ENCODE measurements at places on chromosomes 4 and X. TPM values are rescaled to one million over a fixed set of nuclear protein-coding genes. Genes with fewer than 3 reads are reported as not detected.

GRCh38 chr4:107622006-107622405 lies 98.0 kb downstream of the PAPSS1 start:
- no peak overlapping the region for H3K27ac ChIP-seq
- no peak overlapping the region for H3K4me3 ChIP-seq

GRCh38 chr4:98374643-98375042 lies 113.5 kb downstream of the RAP1GDS1 start:
- no peak overlapping the region for H3K27ac ChIP-seq
- H3K4me1 ChIP-seq = no peaks in the 10 kb centered on the region
- DNase-seq = no peak
- no peak overlapping the region for H3K4me3 ChIP-seq
- no peaks in the 10 kb centered on the region for H3K27me3 ChIP-seq
- H3K36me3 ChIP-seq = peaks cover 16% of the 10 kb centered on the region

- H3K36me3 ChIP-seq = no peaks in the 10 kb centered on the region
- no peak for DNase-seq
- H3K27me3 ChIP-seq = no peaks in the 10 kb centered on the region
- no peak overlapping the region for H3K4me3 ChIP-seq
Observed at GRCh38 chr4:94934864-94935263, 177.1 kb downstream of the BMPR1B start.

GRCh38 chr4:180695851-180696250 lies 1547.4 kb upstream of the TENM3 start:
- H3K27ac ChIP-seq = no peak overlapping the region
- no peaks in the 10 kb centered on the region for H3K27me3 ChIP-seq
- no peak overlapping the region for H3K4me3 ChIP-seq
- H3K4me1 ChIP-seq = peaks cover 6% of the 10 kb centered on the region
- no peaks in the 10 kb centered on the region for H3K36me3 ChIP-seq

- H3K27me3 ChIP-seq = no peaks in the 10 kb centered on the region
- DNase-seq = no peak
- H3K27ac ChIP-seq = no peak overlapping the region
- H3K36me3 ChIP-seq = no peaks in the 10 kb centered on the region
- H3K4me1 ChIP-seq = no peaks in the 10 kb centered on the region
Observed at GRCh38 chrX:116318672-116319071, 117.7 kb upstream of the SLC6A14 start.

DNA sequence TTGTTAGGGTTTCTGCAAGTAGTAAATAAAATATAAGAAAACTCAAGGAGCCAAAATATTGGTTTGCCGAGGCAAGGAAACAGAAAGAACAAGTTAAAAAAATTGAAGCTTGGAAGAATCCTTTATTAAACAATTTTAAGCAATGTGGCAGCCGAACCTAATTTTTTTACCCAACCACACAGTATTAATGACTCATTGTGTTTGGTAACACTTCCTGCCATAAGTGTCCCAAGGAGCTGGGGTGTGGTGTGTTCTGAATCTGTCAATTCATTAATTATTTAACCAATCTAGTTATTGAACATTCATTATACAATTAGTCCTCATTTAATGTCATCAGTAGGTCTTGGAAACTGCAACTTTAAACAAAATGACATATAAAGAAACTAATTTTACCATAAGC lies 19.3 kb upstream of the CPE start:
- no peaks in the 10 kb centered on the region for H3K27me3 ChIP-seq
- H3K36me3 ChIP-seq = no peaks in the 10 kb centered on the region
- no peak overlapping the region for H3K27ac ChIP-seq
- H3K4me3 ChIP-seq = no peak overlapping the region
- no peak for DNase-seq
- no peaks in the 10 kb centered on the region for H3K4me1 ChIP-seq

- no peak overlapping the region for H3K4me3 ChIP-seq
- H3K36me3 ChIP-seq = no peaks in the 10 kb centered on the region
- H3K4me1 ChIP-seq = no peaks in the 10 kb centered on the region
- no peak overlapping the region for H3K27ac ChIP-seq
Observed at GRCh38 chr4:40434126-40434687, 99.1 kb downstream of the CHRNA9 start.

DNA sequence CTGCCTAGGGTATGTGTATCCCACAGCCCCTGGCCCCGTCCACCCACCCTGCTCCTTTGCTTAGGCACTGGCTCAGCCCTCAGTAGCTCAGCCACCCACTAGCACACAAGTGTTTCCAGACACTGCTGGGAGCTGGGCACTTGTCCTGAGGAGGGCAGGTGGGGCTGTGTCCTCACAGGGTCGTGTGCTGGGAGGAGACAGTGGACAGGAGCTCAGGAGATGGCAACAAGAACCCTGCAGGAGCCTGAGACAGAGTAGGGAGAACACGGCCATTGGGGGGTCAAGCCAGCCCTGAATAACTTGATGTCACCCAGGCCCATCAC lies 5.5 kb upstream of the CPLX1 start:
- no peak overlapping the region for H3K27ac ChIP-seq
- H3K4me1 ChIP-seq = no peaks in the 10 kb centered on the region
- DNase-seq = no peak
- H3K27me3 ChIP-seq = peaks cover 24% of the 10 kb centered on the region

DNA sequence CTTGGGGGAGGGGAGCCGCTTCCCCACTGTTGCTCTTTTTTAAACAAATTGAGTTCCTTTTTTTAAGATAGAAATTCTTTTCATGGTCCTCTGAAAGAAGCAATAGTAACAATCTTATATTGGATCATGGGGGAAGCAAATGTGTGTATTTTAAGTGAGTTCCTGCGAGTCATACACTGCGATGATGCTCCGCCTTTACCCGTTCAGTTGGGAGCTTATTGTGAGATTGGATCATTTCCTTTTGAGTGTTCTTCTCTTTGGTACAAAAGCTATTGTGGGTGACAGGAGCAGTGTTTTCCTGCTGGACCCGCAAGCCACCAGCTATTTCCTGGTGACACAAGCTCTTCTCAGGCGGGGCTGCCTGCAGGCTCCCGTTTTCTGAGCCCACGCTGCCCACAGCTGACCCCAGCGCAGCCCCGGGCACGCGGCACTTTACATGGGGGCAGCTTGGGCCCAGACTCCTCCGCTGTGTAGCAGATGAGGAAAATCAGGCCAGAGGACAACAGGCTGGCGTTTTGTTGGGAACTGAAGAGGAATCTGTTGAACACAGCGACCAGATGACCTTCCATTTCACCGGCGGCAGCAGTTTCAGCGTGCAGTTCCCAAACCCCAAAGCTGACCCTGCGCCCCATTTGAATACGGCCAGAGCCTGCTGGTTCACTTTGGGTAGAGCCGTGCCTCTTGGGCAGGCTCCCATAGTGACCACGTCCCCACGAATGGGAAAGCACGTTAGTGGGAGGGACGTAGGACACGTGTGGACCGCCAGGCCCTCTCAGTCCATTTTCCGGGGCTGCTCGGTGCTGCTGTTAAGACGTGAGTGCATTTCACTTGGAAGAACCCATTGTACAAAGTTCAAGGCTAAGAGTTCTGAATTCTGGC lies 12.2 kb downstream of the TADA2B start:
- no peak overlapping the region for H3K4me3 ChIP-seq
- H3K27ac ChIP-seq = no peak overlapping the region
- no peak for DNase-seq
- peaks cover 8% of the 10 kb centered on the region for H3K36me3 ChIP-seq

Gene ODAPH
- total RNA-seq = not detected

Gene SSX2B
- not detected for total RNA-seq

Gene P2RY10
- total RNA-seq = not detected

Gene TCP11X2
- total RNA-seq = not detected

Gene MAGIX
- total RNA-seq = 1.4 TPM

All from neural crest cell (in vitro differentiated cells).